ENCODE measurements at places on chromosomes 3 and 15.
A peak's percentile ranks its signal among the peaks of the same experiment; 100 is the strongest.

DNA sequence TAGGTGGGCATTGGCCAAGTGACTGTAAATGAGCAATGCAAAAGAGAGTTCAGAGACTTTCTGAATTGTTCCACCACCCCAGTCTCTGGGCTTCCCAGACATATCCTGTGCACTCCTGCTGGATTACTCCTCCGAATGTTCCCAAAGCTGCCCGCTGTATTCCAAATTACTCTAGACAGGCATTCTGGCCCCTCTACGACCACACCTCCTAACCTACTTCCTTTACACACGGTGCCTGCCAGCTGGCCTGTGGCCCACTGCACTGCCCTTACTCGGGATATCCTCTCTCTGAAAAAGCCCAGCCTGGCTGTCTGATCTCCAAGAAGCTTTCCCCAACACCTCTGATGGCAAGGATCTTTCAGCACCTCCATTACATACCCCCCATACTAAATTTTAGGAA is 66.6 kb downstream of the DUT start:
- DNase-seq: no peak

DNA sequence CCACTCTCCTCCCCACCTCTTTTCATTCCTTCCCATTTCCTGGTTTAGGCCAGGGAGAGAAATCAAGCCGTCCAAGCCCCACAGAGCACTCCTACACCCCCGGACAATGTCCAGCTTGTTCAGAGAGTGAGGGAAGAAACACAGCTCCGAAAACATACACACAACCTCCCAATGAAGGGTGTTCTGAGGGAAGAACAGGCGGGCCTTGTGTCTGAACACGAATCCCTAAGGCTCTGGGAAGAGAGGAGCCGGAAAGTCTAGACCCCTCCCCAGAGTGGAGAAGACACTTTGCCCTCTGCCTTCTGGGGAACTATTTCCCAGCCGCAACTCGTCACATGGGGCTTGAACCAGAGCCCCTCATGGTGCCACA is 30.5 kb downstream of the ACAN start:
- DNase-seq: no peak

- peak; percentile 58 for DNase-seq
These were observed 32.3 kb upstream of the CYP11A1 start for GRCh38 chr15:74399511-74400312.

GRCh38 chr3:116046350-116046749 is 398.9 kb downstream of the LSAMP start:
- no peak for DNase-seq

- no peak for DNase-seq
These were observed 249.9 kb upstream of the CTDSPL start for GRCh38 chr3:37611771-37612170.

DNA sequence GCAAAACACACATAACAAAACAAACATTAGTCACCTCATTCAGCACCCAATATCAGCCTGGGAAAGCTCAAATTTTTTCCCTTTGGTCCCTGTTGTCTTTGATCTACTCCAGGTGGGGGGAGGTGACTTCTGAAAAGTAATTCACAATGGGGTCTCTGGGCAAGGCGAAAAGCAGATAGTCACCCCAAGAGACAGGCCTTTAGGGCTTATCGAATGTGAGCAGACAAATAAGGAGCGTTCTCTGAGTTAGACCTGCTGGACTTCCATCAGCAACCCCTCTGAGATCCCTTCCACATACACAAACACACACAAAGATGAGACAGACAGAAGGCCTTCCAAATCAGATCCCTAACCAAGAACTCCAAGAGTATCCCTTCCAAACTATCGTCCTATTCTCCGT is 171.0 kb upstream of the SMAD3 start:
- DNase-seq: no peak

DNA sequence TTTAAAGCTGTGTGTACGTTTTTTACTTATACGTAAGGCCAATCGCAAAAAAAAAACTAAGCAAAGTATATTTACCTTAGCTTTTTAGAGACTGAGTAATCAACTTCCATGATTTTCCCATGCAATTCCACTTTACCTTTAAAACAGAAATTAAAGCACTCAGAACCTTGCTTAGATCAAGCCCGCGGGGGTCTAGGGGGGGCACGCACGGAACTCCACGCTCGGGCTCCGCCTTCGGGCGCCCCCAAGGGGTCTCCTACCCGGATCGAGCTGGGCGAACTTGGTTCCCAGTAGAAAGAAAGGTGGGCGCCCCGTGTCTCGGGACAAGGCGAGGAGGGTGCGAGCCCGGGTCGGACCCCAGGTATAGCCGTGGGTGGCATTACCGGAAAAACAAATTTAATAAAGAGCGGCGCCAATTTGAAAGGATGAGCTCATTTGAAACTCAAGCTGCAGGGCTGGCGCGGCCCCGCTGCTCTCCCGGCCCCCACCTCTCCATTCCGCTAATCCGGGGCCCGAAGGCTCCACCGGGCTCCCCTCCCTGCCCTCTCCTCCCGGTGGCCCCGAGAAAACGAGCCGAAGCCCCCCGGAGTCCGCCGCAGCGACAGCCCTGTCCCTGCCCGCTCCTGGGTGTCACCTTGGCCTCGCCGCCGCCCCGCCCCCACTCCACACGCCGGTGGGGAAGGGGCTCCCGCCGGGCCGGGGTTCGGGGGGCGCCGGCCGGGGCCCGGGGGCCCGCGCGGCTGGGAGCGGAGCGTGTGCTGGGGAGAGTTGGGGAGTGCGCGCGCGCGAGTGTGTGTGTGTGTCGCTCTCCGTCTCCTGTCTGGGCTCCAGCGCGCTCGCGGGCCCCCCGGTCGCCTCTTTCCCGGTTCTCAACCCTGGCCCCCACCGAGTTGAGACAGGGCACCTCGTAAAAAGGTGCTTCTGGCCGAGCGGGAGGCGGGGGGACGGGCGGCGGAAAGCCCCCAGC is 1.5 kb downstream of the IGF2BP2 start:
- no peak for DNase-seq

- no peak for DNase-seq
These were observed 212.5 kb downstream of the EPHB1 start for GRCh38 chr3:135007607-135008006.

GRCh38 chr3:167671878-167672427 is 18.2 kb upstream of the WDR49 start:
- DNase-seq: no peak

DNA sequence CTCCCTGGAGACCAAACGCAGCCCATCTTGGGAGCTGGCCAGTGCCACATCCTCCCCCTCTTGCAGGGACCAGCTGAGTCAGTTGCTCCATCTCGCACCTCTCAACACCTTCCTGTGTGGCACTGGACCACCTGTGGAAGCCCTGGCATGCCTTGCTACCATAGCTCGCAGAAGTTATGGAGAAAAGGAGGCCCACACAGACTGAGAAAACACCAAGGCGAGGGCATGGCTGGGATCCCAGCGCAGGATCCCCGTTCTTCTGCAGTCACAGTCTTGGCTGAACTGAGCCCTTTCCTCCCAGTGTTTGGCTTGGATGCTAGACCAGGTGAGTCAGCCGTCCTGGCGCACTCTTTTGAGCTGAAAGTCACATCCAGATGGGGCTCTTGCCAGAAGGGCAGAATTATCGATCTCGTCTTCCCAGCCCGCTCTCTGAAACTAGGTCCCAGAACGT is 46.9 kb downstream of the CHRD start:
- DNase-seq: no peak

GRCh38 chr15:88100181-88100580 is 156.4 kb downstream of the NTRK3 start:
- no peak for DNase-seq

DNA sequence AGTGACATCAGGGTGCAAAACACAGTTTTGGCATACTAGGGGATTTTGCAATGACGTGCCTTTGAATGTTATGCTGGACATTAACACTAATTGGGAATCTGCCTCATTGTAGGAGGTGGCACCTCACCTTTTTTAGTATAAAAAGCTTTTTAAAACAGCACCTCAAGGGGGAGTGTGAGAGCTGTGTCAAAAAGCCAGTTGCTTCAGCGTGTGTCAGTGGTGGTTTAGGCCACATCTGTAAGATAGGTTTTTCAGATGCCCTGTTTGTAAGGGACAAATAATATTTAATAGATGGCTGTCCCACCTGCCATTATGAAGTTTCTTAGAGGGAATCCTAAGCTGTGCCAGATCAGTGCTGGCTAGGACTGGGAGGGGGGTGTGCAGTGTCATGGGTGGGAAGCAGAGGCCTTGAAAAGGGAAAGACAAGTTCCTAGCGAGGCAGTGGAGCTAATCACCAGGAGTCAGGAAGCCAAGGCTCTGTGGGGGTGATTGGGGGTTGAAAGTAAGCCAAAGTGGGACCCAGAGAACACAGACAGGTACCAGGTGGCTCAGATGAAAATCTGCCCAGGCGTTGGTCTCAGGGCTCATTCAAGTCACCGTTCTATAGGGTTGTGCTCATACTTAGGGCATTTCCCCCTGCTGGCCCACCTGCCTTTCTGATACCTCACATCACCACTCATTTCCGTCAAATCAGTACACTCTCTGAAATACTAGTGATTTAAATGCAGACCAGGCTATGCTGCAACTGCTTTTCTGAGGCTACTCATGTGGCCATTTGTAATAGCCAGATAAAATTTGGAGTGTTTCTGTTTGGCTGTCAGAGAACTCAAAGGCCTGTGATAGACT is 120.5 kb downstream of the BBX start:
- DNase-seq: no peak

- DNase-seq: no peak
These were observed 104.0 kb downstream of the TNIK start for GRCh38 chr3:171356251-171356650.

DNA sequence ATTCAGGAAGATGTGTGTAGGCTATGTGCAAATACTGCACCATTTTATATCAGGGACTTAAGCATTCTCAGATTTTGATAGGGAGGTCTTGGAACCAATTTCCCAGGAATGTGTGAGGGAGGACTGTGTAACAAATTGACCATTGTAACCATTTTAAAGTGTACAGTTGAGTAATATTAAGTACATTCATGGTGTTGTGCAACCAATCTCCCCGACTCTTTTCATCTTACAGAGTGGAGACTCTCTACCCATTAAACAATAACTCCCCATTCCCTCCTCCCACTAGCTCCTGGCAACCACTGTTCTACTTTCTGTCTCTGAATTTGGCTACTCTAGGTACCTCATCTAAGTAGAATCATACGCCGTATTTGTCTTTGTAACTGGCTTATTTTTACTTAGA is 5.1 kb downstream of the RCN2 start:
- DNase-seq: no peak
